ENCODE measurements at places on chromosomes 6 and 20. TPM values are rescaled to one million over a fixed set of nuclear protein-coding genes. Genes with fewer than 3 reads are reported as not detected.

DPPA5 gene
- not detected for total RNA-seq

FAXC gene
- 8.6 TPM for total RNA-seq

FRS3 gene
- 2.0 TPM for total RNA-seq

MOXD1 gene
- total RNA-seq = 24.2 TPM

DDX43 gene
- 0.58 TPM for total RNA-seq

GMPR gene
- total RNA-seq = 4.4 TPM

STMND1 gene
- not detected for total RNA-seq

HSF2 gene
- 11.7 TPM for total RNA-seq

SLC17A2 gene
- not detected for total RNA-seq

KIAA0408 gene
- 1.4 TPM for total RNA-seq

FOXA2 gene
- not detected for total RNA-seq

BTNL2 gene
- total RNA-seq = not detected

NMBR gene
- not detected for total RNA-seq

MPC1 gene
- total RNA-seq = 31.2 TPM

IL17A gene
- not detected for total RNA-seq

VSX1 gene
- not detected for total RNA-seq

MDFI gene
- not detected for total RNA-seq

LPA gene
- not detected for total RNA-seq

COL12A1 gene
- total RNA-seq = 311 TPM

RRAGD gene
- not detected for total RNA-seq

OVOL2 gene
- total RNA-seq = not detected

PCMTD2 gene
- 56.9 TPM for total RNA-seq

TREM1 gene
- not detected for total RNA-seq

SYNDIG1 gene
- total RNA-seq = not detected

ANKRD66 gene
- total RNA-seq = not detected

ECT2L gene
- total RNA-seq = not detected

ZKSCAN8 gene
- total RNA-seq = 8.6 TPM

NOTCH4 gene
- 1.4 TPM for total RNA-seq

KIF25 gene
- total RNA-seq = 0.71 TPM

SCUBE3 gene
- 35.5 TPM for total RNA-seq

RIPOR2 gene
- 19.3 TPM for total RNA-seq

POM121L2 gene
- not detected for total RNA-seq

Data from myometrial cell (primary cell).